ENCODE measurements at places on chromosomes 6 and 20.

- DNase-seq, result no peak
These were observed 40.8 kb upstream of the NXT1 start for GRCh38 chr20:23309781-23310180.

DNA sequence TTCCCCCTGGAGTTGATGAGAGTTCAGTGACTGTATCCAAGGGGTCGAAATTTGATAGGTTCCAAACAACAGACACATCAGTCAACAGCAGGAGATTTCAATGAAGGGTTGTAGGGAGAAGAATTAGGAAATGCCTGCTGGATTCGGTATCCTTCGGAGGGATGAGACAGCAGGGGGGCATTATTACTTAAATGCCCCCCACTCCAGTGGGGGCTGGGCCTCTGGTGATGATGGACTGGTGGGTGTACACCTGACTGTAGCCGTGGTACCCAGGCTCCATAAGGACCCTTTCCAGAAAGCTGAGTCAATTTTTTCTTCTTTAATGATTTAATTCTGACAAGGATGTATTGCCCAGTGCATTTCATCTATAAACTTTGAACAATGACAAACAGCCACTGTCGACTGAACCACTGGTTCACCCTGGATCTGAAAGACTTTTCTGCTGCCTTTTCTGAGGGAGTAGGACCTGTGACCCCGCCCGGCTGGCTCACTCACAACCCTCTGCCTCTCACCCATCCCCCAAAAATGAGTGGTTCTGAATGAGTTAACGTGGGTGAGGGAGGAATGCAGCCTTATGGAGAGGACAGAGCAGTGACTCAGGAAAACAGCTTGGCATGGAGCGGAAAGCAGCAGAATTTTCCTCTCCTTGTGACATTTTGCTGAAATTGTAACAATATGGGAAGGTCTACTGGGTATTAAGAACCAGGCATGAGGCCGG, 41.0 kb downstream of the ZMYND8 start:
- no peak for DNase-seq

DNA sequence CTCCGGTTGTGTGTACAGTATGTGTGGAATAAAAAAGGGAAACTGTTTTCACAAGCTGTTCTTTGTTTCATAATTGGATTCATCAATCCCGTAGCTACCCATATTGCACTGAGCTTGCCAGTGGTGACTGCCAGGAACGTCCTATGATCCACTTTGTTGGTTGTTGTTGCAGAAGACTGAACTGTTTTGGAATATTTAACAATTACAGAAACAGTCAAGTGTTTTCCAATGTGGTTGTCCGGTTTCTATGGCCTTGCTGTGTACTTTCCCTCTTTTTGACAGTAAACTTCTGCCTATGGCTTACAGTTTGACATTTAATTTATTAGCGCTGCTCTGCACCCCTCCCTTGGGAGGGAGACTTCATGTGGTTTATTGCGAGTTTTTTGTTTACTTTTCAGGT, 141.2 kb downstream of the DTNBP1 start:
- no peak for DNase-seq

GRCh38 chr20:45833883-45834796, 541 bp downstream of the SNX21 start:
- no peak for DNase-seq

DNA sequence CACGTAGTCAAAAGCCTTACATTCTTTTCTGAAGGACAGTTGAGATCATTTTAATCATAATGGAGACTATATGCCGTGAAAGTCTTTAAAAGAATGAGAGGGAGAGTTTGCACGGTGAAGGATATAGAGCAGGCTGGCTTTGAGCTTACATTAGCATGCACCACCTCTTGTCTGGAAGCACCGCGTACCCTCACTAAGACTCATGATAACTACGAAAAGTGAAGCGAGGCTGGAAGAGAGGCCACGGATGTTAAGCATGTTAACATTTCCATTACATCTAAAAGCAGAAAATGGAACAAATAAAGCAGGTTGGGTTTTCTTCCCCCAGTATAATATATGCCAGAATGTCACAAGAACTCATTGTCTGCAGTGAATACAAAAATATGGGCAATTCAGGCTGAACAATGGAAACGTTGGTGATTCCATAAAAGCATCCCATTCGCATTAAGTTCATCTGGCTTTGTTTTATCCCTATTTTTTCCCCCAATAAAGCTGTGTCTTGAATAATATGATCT, 40.6 kb upstream of the NKX2-2 start:
- no peak for DNase-seq

DNA sequence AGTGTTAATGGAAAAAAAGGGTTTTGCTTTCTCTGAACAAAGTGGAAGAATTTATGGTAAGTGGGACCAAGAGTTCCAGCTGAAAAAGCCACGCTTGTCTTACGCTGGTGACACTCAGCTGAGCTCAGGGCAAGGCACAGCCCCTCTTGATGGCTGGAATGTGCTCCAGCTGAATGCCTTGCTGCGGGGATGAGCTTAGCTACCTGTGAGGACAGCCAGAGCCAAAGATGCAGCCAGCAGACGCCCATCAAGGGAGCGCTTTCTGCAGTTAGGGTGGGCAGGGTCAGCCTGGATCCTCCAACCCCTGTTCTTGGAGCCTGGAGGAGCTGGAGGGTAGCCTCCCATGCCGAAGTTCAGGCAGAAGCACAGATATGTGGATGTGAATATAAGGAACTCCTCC, 191.4 kb downstream of the SCP2D1 start:
- DNase-seq, result no peak

- DNase-seq, result no peak
These were observed 2.4 kb downstream of the LAMA2 start for GRCh38 chr6:128885381-128885780.

DNA sequence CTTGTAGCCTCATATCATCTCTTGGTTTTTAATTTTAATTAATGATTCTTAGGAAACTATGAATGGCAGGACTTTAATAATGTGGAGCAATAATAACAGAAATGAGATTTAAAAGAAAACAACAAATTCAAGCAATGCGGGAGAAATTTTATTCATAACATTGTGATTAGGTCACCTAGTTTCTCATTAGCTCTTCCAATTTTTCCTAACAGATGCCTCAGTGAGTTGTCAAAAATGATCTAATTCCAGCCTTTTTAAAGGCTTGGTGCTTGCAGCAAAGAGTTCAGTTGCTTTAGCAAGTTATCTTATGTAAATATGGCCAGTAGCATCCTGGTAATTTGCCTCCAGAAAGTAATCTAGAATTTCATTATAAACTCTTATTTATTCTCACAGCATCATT, 20.4 kb downstream of the PDE7B start:
- no peak for DNase-seq

GRCh38 chr20:62475027-62475771, 596 bp downstream of the GATA5 start:
- DNase-seq, result no peak
